AG10803 (cell line): ENCODE measurements at places on chromosomes 1 and 21.

DNA sequence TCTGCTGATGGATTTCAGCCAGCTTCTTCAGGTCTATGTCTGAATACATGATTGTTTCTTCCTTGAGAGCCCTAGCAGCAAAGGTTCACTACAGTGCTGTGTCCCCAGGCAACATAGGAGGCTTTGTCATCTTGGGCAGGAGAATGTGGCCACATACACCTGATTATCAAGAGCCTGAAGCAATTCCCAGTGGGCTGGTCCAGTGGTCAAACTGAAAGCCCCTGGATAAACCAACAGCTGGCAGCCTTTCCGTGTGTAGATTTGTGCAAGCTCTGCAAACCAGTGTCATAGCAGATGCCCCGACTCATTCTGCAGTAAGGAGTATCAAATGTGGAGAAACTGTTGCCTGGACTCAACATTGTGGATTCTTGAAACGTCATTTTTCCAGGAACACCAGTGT lies 2.3 kb upstream of the GIPC2 start:
- DNase-seq = no peak

- DNase-seq = no peak
Measured at GRCh38 chr1:39788426-39788757, 273 bp downstream of the BMP8B start.

- DNase-seq = no peak
Measured at GRCh38 chr1:221680085-221680484, 61.8 kb downstream of the DUSP10 start.

DNA sequence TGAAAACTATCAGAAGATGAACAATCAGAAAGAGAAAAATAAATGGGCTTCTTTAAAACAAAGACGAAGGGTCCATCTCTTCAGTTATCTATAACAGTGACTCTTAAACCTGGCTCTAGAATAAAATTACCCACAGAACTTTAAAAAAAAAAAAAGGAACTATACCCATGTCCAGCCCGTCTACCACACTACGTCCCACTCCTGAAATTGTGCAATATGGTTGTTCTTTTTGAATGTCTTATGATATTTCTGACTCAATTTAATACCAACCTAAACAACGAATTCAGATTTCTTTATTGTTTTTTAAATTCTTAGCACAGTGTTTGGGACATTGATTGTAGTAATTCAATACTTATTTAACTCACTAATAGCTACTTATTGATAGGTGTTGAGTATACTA lies 246.3 kb downstream of the DPYD start:
- no peak for DNase-seq

DNA sequence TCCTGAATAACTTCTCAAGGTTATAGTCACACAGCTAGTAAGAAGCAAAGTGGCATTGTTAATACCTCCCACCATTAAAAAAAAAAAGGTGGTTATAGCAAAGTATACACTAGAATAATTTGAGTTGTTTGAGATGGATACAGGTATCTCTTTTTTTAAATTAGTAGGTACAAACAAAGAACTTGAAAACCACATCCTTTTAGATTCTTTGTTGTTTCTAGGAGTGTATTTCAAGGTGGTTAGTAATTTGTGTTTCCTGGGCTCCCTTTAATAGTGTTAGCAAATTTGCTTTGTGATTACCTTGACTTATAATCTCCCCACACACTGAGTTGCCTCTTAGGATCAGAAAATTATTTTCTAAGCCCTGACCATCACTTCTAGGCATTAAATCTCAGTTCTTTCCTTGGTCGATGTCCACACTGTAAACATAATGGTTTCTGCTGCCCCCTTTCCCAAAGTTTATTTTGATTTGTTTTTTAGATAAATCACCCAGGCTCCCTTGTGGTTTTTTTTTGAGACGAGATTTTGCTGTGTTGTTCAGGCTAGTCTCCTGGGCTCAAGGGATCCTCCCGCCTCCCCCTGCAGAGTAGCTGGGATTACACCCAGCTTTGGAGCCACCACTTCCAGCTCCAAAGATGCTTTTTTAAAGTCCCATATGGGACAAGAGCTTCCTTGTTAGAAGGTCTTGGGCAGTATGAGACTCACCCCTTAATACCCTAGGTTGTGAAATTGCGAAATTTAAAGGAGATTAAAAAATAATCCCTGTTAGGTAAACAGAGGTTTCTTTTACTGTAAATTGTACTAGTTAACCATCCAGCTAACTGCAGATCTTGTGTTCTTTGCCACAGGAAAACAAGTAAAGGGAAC lies 6.2 kb downstream of the AKIRIN1 start:
- no peak for DNase-seq

GRCh38 chr1:6157528-6158174 lies 22.5 kb downstream of the CHD5 start:
- DNase-seq = no peak

DNA sequence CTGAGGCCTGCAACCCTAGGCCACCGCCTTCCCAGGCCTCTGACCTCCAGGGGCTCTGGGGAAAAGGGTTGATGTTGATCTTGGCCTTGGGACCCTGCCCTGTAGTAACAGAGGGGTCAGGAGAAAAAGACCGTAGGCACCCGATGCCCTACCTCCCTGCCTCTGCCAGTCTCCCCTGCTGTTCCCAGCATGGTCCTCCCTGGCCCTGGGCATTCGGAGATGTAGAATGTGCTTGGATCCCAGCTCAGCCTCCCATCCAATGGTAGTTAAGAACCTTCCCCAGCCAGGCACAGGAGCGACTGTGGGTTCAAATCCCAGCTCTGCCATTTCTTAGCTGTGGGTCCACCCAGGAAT lies 72.0 kb upstream of the TARDBP start:
- DNase-seq = no peak

DNA sequence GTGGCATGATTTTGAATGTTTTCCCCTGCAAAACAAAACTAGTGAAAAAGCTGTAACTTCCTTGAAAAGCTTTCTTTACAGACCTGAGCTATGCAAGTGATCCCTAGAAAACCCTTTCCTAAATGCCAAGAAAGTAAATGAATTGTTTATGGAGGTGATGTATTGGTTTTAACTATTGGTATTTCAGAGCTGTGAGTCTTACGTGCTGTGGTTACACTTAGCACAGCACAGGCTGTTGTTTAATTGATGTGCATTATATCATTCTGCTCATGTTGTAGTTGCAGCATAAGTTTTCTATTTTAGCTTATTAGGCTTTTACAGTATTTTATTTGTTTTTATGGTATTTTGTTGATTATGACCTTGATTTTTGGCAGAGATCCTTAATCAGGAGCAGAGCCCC lies 74.1 kb upstream of the DYNLT5 start:
- DNase-seq = peak; percentile 43

DNA sequence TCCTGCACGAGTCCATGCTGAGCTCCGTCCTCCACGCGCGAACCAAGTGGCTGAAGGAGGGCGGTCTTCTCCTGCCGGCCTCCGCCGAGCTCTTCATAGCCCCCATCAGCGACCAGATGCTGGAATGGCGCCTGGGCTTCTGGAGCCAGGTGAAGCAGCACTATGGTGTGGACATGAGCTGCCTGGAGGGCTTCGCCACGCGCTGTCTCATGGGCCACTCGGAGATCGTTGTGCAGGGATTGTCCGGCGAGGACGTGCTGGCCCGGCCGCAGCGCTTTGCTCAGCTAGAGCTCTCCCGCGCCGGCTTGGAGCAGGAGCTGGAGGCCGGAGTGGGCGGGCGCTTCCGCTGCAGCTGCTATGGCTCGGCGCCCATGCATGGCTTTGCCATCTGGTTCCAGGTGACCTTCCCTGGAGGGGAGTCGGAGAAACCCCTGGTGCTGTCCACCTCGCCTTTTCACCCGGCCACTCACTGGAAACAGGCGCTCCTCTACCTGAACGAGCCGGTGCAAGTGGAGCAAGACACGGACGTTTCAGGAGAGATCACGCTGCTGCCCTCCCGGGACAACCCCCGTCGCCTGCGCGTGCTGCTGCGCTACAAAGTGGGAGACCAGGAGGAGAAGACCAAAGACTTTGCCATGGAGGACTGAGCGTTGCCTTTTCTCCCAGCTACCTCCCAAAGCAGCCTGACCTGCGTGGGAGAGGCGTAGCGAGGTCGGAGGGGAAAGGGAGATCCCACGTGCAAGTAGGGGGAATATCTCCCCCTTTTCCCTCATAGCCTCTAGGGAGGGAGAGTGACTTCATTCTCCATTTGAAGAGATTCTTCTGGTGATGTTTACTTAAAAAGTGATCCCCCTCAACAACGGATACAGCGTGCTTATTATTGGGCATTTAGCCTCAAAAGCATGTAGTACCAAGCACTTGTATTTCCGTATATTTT lies 991 bp downstream of the PRMT6 start:
- DNase-seq = peak; percentile 29

DNA sequence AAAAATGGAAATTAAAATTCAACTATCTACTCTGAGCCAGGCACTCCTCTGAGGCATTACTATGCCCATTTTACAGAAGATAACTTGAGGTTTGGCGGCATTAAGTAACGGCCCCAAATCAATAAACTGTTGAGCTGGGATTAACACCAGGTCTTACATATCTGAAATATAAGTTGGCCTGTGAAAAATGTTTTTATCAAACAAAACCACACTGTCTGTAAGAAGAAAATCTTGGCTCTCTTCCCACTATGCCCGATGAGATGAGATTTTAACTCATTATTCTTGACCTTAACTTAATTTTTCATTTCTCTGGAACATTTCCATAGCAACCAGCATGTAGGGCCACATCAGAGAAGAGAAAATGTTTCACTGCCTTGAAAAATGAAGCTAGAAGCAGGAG lies 21.8 kb downstream of the RC3H1 start:
- DNase-seq = no peak

- peak; percentile 56 for DNase-seq
Measured at GRCh38 chr1:8740034-8740449, 77.4 kb downstream of the RERE start.

DNA sequence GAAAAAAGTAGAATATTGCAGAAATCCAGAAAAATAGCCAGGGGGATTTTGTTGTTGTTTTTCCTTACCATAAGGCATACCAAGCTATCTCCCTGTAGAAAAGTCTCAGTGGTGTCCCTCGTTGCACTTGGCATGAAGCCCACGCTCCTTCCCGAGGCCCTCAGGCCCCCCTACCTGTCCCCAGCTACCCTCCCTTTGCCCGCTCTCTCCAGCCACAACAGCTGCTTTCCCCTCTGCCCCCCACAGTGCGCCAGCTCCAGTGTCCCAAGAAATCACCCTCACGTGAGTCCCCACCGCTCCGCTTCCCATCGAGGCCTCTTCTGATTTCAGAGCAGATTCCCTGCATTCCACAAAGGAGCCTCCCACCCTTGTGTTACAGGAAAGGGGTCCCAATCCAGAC lies 8.4 kb downstream of the AGTRAP start:
- no peak for DNase-seq

GRCh38 chr1:234597894-234598293 lies 12.1 kb downstream of the IRF2BP2 start:
- DNase-seq = peak; percentile 59

DNA sequence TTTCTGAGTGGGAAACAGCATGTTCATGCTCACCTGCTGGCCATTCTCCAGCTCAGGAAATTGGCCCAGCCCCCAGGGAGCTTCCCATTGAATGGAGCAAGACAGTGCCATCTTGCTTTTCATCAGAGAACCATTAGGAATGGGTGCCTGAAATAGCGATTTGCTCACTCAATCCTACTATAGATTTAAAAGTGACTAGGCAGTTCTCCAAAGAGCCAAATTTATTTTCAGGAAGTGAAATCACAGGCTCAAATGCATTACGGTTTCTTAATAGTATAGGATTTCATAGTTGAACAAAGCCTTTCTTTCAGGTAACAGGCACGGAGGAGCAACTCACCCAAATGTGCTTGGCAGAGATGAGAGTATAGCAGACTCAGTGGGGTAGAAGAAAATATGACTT lies 272.1 kb downstream of the GRIK1 start:
- no peak for DNase-seq

- DNase-seq = no peak
Measured at GRCh38 chr1:70633004-70633403, 221.9 kb downstream of the CTH start.

- DNase-seq = no peak
Measured at GRCh38 chr21:46150073-46150472, 5.3 kb downstream of the FTCD start.

DNA sequence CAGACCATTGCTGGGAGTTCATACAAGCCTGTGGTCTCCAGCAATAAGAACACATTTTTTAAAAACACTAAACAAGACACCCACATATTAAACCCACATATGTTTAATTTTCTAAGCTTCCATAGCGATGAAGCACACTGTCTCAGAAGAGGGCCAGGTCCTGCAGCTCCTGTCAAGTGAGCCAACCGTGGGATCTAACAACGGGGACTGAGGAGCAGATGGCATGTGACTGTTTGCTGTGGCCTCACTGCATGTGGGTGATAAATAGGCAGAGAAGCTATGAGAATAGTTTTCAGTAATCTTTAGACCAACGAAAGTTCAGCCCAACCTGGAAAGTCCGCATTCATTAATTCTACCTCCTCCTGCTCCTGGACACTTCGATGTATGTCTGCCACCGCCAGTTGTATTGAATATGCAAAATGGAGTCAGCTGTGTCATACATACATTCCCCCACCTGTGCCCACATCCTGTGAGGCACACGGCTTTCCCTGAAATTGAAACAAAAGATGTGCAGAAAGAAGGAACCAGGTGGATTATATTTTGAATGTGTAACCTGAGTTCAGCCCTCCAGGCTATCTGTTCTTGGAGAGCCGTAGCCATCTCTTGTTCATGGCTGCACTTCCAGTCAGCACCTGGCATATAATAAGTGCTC lies 88.2 kb downstream of the MIS18A start:
- no peak for DNase-seq

GRCh38 chr1:92551916-92552315 lies 65.2 kb upstream of the GFI1 start:
- no peak for DNase-seq

DNA sequence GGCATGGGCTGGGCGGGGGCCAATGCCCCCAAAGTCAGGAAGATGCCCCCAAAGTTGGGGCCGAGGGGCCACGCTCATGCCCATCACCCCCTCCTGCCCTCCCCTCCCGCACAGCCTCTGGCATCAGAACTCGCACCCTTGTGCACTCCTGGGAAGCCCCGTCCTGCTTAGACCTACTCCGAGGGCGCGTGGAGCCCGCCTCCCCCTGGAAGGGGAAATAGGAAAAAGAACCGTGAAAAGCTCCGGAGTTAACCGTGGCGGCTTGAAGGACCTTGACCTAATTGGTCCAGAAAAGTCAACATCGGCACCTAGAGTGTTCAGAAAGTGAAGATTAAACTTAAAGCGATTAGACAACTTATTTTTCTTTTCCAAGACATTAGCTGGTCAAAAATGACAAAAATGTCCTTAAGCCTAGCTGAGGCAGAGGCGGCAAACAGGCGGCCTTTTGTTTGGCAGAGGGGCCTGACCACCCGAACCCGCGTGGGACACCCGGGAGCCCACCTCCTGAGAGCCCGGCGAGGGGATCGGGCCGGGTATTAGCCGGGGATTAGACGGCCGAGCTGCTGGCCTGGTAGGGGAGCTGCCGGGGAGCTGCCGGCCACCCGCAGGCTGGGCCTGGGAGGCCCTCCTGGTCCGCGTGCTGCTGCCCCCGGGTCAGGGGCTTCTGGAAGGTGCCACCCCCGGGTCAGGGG lies 65.5 kb downstream of the PRDM16 start:
- no peak for DNase-seq

- no peak for DNase-seq
Measured at GRCh38 chr21:28239340-28239739, 753.3 kb downstream of the LTN1 start.

DNA sequence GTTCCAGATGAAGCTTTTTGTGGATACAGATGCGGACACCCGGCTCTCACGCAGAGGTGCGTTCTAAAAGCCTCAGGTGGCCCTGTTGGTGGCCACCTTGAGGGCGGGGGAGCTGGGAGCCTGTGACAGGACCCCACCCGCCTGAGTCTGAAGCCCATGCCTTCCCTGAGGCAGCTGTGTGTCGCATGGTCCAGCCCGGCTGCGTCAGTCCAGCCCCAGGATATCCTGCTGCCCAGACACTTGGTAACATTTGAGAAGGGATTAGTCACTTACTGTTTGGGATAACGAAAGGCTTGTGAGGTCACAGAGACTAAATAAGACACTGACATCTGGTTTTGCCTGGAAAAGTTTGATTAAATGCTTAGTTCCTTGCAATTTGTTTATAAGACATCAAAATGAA lies 68.9 kb downstream of the UCK2 start:
- DNase-seq = peak; percentile 96
